ENCODE measurements at places on chromosomes 11 and 22.

- DNase-seq: no peak
Observed at GRCh38 chr22:22479999-22480532, 28.5 kb downstream of the ZNF280B start.

- DNase-seq: no peak
Observed at GRCh38 chr11:121048464-121049233, 24.7 kb downstream of the TBCEL start.

DNA sequence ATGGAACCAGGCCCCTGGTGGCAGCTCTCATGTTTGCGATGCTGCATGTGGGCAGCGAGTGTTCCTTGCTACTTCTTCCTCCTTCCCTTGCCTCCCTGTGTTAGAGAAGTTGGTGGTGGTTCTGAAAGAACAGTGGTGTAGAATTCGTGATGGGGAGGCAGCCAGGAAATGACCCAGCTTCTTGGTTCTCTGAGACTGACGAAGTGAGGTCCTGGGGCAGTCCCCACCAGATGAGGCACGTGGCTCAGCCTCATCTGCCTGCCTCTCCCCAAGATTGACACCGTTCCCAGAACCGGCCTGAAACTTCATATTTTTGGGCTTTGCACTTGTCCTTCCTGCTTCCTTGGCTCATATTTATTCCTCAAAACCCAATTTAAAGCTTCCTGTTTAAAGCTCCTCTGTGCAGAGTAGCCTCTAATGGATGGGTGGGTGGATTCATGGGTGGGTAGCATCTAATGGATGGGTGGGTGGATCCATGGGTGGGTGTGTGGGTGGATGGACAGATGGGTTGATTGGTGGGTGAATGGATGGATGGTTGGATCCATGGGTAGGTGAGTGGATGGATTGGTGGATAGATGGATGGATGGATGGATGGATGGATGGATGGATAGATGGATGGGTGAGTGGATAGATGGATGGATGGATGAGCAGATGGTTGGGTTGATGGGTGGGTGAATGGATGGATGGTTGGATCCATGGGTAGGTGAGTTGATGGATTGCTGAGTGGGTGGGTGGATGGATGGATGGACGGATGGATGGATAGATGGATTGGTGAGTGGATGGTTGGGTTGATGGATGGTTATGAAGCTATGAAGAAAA, 77.3 kb upstream of the ATXN10 start:
- no peak for DNase-seq

DNA sequence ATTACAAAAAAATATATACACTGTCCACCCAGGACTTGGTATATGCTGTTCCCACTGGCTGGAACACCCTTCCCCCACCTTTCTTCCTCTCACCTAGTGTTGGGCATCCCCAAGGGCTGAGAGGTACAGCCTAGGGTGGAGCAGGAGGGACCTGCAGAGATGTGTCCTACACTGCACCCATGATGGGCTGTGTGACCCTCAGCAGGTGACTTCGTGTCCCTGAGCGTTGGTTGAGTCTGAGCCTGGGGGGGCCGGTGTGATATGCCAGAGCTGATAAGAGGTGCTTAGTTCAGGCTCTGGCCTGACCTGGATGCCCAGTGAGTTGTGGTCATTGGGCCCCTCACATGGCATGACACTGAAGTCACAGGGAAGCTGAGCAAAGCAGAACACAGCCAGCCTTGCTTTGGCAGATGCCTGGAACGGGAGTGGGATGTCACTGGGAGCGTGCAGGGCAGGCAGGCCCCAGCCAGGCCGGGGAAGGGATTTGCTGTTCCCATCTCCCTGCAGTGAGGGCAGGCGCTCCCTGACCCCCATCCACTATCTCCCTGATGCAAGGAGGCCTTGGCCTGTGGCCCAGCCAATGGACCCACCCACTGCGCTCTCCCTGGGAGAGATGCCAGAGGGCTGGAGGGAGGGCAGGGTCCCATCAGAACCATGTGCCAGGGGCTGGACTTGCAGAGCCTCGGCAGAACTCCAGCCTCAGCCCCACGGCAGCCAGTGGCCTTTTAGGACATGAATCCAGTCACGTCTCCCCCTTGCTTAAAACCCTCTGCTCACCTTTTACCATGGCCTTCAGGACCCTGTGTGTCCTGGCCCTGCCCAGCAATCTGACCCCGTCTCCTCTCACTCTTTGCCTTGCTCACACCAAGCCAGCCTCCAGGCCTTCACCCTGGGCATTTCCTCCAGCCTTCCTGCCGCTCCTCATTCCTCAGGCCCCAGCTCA, 138.9 kb downstream of the MN1 start:
- no peak for DNase-seq

- DNase-seq: no peak
Observed at GRCh38 chr11:112172362-112172994, 2.8 kb upstream of the BCO2 start.

DNA sequence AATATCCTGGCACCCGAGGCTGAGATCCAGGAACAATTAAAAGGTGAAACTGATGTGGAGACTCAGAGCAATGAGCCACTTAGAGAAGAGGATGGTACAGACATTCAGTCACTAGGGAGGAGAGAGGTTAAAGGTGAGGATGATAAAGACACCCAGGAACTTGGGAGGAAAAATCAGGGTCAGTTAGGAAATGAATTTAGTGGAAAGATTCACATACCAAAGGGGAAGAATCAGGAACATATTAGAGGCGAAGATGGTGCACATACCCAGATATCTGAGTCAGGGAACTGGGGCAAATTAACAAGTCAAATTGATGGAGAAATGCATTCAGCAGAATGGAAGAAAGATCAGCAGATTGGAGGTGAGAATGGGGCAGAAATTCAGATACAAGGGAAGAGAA, 4.1 kb upstream of the MEI1 start:
- DNase-seq: no peak

GRCh38 chr22:37843741-37844089, 419 bp downstream of the ANKRD54 start:
- DNase-seq: no peak

DNA sequence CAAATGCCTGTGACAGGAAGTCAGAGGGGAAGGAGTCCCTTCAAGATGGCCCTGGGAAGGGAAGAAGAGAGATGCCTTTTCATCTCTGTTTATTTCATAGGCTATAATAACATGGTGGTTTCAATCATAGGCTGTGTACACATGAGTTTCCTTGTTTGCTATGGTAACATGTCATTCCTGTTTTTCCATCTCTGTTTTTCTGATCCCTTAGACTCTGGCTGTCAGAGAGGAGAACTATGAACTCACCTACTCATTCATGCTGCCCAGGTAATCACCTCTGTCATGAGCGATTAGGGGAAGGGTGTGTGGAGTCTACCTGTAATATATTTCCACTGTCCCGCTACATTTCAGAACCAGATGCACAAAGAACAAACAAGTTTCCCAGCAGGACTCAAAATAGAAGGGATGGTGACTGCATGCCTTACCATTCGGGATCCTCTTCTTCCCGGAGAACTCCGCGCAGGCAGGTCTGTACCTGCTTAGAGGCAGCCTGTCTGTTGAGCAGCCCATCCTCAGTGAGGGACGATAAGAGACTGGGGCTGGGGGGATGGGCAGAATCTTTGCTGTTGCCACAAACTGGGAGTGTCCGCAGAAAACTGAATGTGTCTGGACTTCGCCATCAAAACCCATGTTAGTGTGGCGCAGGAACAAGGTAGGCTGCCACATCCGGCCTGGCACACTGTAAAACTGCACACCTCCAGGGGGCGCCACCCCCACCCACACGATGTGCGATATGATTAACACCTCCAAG, 7.1 kb upstream of the PEX26 start:
- no peak for DNase-seq

GRCh38 chr22:48513446-48513845, 1314.2 kb downstream of the BRD1 start:
- DNase-seq: no peak

All from amygdala (tissue), 56 donors.